CD4-positive, alpha-beta memory T cell (primary cell): ENCODE measurements at places on chromosomes 5 and 9.

DNA sequence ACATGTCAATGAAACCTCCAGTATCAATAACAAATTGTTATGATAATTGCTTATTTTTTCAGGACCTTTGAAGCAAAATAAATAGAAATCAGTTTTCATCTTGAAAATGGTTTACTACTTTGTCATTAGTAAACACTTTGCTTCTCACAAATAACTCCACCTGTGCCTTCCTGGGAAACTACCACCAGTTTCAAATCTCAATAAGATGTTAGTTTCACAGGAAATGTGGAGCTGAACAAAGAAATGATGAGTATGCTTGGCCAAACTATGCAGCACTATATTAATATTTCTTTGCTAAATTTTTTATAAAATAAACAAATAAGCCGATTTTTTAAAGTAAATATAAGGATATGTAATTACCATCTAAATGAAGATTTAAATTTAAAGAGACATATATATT is 221.5 kb upstream of the HAPLN1 start:
- no peak for DNase-seq
- H3K4me1 ChIP-seq: no peaks in the 10 kb centered on the region
- no peaks in the 10 kb centered on the region for H3K36me3 ChIP-seq
- H3K4me3 ChIP-seq: no peak overlapping the region
- H3K27ac ChIP-seq: no peak overlapping the region

DNA sequence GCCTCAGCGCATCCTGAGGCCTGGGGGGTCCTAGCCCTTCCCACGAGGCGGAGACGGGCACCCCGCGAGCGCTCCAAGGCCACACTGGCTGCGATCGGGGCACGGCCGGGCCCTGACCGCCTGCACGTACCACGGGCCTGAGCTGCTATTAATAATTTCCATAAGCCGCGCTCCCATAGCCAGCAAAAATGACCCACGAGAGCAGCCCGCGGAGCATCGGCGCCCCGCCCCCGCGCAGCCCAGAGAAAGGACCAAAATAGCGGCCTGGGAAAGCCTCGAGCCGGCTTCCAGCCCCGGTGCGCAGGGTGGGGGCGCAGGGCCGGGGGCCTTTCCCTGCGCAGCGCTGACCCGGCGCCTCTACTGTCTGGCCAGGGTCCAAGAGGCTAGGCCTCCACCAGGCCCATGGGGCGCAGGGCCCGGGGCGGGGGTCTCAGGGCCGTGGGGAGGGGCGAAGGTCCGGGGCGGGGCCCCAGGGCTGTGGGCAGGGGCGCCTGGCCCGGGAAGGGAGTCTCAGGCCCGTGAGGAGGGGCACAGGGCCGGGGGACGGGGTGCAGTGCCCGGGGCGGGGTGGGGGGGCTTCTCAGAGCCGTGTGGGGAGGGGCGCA is 54.4 kb downstream of the EXD3 start:
- H3K27ac ChIP-seq: no peak overlapping the region
- DNase-seq: no peak
- H3K27me3 ChIP-seq: no peaks in the 10 kb centered on the region

- DNase-seq: no peak
- H3K36me3 ChIP-seq: no peaks in the 10 kb centered on the region
- H3K4me3 ChIP-seq: no peak overlapping the region
- no peaks in the 10 kb centered on the region for H3K27me3 ChIP-seq
- H3K4me1 ChIP-seq: peaks cover 34% of the 10 kb centered on the region
- H3K27ac ChIP-seq: peak overlapping the region; percentile 47
These were observed 658 bp downstream of the PDCD1LG2 start for GRCh38 chr9:5510989-5511388.

DNA sequence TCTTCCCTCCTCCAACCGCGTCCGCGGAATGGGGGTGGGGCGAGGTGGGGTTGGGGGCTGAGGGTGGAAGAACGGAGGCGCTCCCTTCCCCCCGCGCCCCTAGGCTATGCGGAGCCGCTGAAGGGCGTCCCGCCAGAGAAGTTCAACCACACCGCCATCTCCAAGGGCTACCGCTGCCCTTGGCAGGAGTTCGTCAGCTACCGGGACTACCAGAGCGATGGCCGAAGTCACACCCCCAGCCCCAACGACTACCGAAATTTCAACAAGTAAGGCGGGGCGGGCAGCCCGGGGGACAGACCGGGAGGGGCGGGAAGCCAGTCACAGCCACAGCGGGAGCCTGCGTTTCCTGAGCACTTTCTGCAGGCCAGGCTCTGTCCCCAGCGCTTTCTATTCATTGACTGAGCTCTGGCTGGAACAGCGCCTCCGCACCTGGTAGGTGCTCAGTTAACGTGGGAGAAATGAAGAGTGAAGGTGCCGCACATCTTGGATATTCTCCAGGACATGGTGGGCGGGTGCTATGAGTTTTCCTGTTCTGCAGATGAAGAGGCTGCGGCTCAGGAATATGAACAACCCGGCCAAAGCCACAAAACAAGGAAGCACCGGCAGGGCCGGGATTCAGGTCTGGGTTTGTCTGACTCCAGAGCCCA is 11.3 kb downstream of the MYOZ3 start:
- H3K27ac ChIP-seq: no peak overlapping the region
- peak overlapping the region; percentile 52 for H3K4me3 ChIP-seq
- H3K27me3 ChIP-seq: peaks cover 28% of the 10 kb centered on the region
- DNase-seq: peak; percentile 16
- H3K36me3 ChIP-seq: no peaks in the 10 kb centered on the region
- H3K4me1 ChIP-seq: peaks cover 18% of the 10 kb centered on the region

DNA sequence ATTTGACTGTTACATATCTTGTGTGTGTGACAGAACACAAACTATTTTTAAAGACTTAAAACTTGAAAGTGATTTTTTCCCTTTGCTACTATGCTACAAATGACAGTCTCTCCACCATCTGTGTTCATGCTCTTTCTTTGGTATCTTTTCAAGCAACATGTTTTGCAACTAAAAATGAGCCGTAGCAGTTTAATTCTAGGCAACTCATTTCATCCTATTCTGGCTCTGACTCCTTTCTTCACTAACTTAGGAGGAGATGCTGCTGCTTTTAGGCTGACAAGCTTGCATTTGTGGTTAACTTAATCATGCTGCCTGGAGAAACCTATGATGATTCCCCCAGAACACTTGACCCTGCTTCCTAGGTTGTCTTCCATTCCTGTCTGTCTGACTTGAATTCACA is 100.6 kb downstream of the HACD4 start:
- no peaks in the 10 kb centered on the region for H3K27me3 ChIP-seq
- peaks cover 9% of the 10 kb centered on the region for H3K4me1 ChIP-seq
- no peak for DNase-seq
- H3K27ac ChIP-seq: no peak overlapping the region

DNA sequence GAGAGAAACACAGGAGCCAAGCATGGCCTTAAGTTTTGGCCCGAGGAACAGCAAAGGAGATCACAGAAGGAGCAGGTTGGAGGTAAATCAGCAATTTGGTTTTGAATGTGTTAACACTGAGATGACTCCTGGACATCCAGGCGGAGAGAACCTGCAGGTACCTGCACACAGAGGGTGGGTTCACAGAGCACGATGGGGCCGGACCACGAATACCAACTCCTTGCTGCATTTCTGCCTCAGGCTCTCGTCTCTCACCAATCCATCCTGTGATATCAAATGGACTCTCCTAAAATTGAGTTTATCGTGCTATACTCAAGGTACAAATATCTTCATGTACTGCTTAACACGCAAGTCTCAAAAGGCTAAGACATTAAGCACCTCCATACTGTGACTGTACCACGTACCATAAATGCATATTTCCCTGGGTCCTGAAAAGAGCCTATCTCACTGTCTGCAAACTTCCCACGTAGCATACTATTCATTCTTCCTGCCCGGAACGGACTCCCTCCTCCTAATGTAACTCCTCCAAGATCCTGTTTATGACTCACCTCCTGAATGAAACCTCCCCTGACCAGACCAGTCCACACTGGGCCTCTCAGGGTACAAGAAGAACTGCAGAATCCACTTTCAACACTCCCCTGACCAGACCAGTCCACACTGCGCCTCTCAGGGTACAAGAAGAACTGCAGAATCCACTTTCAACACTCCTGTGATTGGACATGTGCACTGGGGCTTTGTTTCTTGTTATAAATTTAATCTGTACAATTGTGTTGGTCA is 380.8 kb upstream of the RFX3 start:
- no peaks in the 10 kb centered on the region for H3K27me3 ChIP-seq
- no peaks in the 10 kb centered on the region for H3K36me3 ChIP-seq
- H3K27ac ChIP-seq: no peak overlapping the region
- H3K4me3 ChIP-seq: no peak overlapping the region

GRCh38 chr5:75457691-75458090 is 53.7 kb downstream of the CERT1 start:
- H3K27me3 ChIP-seq: no peaks in the 10 kb centered on the region
- no peaks in the 10 kb centered on the region for H3K4me1 ChIP-seq
- peaks cover 3% of the 10 kb centered on the region for H3K36me3 ChIP-seq
- DNase-seq: no peak
- H3K4me3 ChIP-seq: no peak overlapping the region

GRCh38 chr9:100379862-100380261 is 27.1 kb upstream of the TEX10 start:
- no peaks in the 10 kb centered on the region for H3K27me3 ChIP-seq
- H3K36me3 ChIP-seq: no peaks in the 10 kb centered on the region
- DNase-seq: no peak
- H3K27ac ChIP-seq: no peak overlapping the region
- no peak overlapping the region for H3K4me3 ChIP-seq

GRCh38 chr5:100609594-100609993 is 74.4 kb downstream of the FAM174A start:
- H3K4me3 ChIP-seq: no peak overlapping the region
- H3K36me3 ChIP-seq: no peaks in the 10 kb centered on the region
- H3K27me3 ChIP-seq: no peaks in the 10 kb centered on the region
- no peak for DNase-seq
- H3K4me1 ChIP-seq: no peaks in the 10 kb centered on the region

GRCh38 chr9:38622951-38623350 is 2.6 kb upstream of the ANKRD18A start:
- H3K27me3 ChIP-seq: peaks cover 3% of the 10 kb centered on the region
- H3K4me3 ChIP-seq: no peak overlapping the region
- no peaks in the 10 kb centered on the region for H3K36me3 ChIP-seq
- peak overlapping the region; percentile 50 for H3K27ac ChIP-seq
- no peak for DNase-seq

DNA sequence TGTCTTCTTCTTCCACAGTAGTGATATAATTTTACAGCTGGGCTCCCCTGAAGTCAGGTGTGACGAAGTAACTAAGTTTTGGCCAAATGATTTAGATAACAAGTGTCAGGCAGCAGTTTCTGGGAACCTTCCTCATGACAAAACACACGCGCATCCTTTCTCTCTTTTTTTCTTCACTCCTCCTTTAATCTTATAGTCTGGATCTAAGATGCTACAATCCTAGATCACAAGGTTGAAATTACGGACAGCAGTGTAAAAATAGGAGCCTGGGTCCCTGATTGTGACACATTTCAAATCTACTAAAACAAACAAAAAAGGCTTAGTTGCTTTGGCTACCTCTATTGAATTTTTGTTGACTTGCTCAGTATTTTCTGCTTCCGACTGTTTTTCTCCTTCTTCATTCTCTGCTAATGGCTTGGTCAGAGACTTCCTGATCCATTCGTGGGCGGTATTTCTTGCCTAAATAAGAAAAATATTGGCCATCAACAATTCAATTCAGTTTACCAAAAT is 36.1 kb downstream of the FAM114A2 start:
- no peak overlapping the region for H3K27ac ChIP-seq
- no peak overlapping the region for H3K4me3 ChIP-seq
- H3K36me3 ChIP-seq: no peaks in the 10 kb centered on the region
- DNase-seq: no peak
- no peaks in the 10 kb centered on the region for H3K27me3 ChIP-seq

GRCh38 chr5:73814233-73814846 is 188.3 kb downstream of the ARHGEF28 start:
- no peak for DNase-seq
- H3K27ac ChIP-seq: no peak overlapping the region
- H3K4me1 ChIP-seq: no peaks in the 10 kb centered on the region
- no peaks in the 10 kb centered on the region for H3K27me3 ChIP-seq

DNA sequence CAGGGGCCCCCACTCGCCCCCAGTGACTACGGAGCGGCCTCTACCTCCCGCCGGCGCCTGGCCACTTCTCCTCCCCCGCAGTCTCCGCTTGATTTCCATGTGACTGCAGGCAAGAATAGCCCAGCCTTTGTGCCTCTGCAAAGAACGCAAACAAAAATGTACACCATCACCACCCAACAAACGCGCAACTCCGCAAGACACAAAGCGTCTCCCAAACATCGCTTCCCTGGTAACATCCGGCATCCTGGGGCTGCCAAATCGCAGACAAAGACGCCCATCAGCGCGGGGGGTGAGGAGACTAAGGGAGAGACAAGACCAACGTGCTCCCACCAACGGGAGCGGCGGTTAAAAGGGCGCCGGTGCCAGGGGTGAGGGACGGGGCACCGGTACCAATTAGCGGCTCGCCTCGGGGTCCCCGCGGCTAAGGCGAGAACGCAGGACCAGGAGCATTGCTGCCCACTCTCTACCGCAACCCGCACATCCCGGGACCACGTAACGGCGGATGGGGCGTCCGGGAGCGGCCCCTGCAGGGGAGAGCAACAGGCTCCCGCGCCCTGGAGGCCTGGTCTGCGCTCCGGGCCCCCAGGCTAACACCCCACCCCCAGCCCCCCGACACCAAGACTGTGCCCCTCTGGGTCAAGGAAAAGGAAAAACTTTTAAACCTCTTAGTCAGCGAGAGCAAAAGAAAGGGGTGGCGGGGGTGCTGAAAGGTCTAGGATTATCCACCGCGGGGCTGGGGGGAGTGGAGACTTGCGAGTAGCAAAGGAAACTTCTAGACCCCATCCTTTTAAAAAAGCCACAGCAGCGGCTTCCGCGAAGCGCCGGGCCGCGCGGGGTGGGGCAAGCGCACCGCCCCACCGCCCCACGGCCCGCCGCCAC is 885 bp downstream of the MPDZ start:
- no peaks in the 10 kb centered on the region for H3K27me3 ChIP-seq
- no peaks in the 10 kb centered on the region for H3K36me3 ChIP-seq
- H3K4me3 ChIP-seq: no peak overlapping the region

DNA sequence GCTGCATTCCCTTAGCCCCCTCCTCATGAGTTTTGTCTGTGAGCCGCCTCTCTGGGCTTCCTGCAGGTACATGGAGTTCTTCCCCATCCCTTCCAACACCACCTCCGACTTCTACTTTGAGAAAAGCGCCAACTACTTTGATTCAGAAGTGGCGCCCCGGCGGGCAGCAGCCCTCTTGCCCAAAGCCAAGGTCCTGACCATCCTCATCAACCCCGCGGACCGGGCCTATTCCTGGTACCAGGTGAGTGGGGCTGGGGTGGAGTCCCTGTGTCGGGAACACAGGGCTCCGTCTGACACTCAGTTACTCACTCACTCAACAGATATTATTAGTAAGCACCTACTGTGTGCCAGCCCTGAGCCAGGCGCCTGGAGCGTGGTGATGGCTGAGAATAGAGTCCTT is 37.3 kb downstream of the NDST1 start:
- DNase-seq: no peak
- no peaks in the 10 kb centered on the region for H3K36me3 ChIP-seq
- no peak overlapping the region for H3K4me3 ChIP-seq
- no peaks in the 10 kb centered on the region for H3K4me1 ChIP-seq
- no peak overlapping the region for H3K27ac ChIP-seq
- H3K27me3 ChIP-seq: no peaks in the 10 kb centered on the region

- no peaks in the 10 kb centered on the region for H3K27me3 ChIP-seq
- H3K4me3 ChIP-seq: no peak overlapping the region
- no peaks in the 10 kb centered on the region for H3K36me3 ChIP-seq
- no peak overlapping the region for H3K27ac ChIP-seq
- no peak for DNase-seq
These were observed 60.4 kb downstream of the RORB start for GRCh38 chr9:74557571-74557970.
